ENCODE measurements at places on chromosomes 1 and 21.

- no peaks in the 10 kb centered on the region for H3K27me3 ChIP-seq
- no peaks in the 10 kb centered on the region for H3K36me3 ChIP-seq
- peaks cover 3% of the 10 kb centered on the region for H3K4me1 ChIP-seq
- H3K27ac ChIP-seq: no peak overlapping the region
Measured at GRCh38 chr1:233240829-233241682, 54.5 kb downstream of the PCNX2 start.

GRCh38 chr1:9239622-9240401 lies 5.2 kb downstream of the H6PD start:
- H3K27ac ChIP-seq: peak overlapping the region; percentile 82
- H3K4me1 ChIP-seq: peaks cover 92% of the 10 kb centered on the region
- H3K36me3 ChIP-seq: no peaks in the 10 kb centered on the region
- no peak overlapping the region for H3K4me3 ChIP-seq
- DNase-seq: no peak

- H3K27me3 ChIP-seq: no peaks in the 10 kb centered on the region
- no peaks in the 10 kb centered on the region for H3K4me1 ChIP-seq
- peak; percentile 77 for DNase-seq
- H3K27ac ChIP-seq: no peak overlapping the region
Measured at GRCh38 chr1:91282695-91283420, 121.8 kb downstream of the HFM1 start.

DNA sequence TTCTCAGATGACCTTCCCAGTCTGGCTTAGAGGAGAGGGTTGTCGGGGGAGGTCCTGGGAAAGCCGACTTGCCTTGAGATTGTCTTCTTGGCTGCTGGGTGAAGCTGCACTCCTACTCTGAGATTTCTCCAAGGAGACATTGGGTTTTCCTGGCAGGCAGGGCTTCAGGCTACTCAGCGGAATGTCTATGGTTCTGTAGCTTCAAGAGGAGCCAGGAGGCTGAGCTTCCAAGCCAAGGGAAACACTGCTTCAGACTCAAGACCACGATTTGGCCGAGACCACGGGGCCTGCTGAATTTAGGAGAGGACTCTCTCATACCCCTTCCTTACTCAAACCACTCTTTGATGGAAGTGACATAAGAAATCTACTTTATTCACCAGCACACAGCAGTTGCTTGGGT lies 67.8 kb downstream of the NTMT2 start:
- H3K4me1 ChIP-seq: peaks cover 7% of the 10 kb centered on the region
- H3K27me3 ChIP-seq: no peaks in the 10 kb centered on the region
- H3K36me3 ChIP-seq: no peaks in the 10 kb centered on the region
- DNase-seq: peak; percentile 62
- no peak overlapping the region for H3K4me3 ChIP-seq

DNA sequence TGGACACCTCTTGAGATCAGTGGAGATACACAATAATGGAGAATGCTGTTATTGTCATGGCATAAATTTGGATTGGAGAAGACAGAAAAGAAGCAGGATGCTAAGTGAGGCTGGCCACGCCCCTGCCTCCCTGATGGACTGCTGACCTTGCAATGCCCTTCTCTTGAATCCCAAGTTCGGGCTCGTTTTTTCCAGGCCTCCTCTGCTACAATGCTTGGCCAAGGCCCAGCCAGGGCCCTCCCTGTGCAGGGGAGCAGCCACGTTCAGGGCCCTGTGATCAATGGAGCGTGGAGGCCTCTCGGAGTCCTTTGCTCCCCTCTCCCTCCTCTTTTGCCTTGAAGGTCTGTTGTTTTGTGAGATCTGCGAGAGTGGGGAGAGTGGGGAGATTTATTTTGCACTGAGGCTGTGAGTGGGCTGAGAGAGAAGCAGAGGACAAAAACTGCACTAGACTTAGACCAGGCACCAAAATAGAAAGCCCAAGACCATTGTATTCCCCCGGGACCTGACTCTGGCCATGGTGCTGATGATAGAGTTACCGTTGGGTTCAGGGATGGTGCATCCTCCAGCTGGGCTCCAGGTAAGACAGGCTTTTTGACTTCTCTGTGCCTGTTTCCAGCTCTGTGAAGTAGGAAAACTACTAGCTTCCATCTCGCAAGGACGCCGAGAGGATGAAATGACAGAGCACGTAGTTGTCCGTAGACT lies 268.6 kb downstream of the KAZN start:
- no peaks in the 10 kb centered on the region for H3K4me1 ChIP-seq
- DNase-seq: no peak
- no peaks in the 10 kb centered on the region for H3K27me3 ChIP-seq
- H3K27ac ChIP-seq: no peak overlapping the region
- H3K4me3 ChIP-seq: no peak overlapping the region

Measured in right atrium auricular region (tissue), 2 donors.